ENCODE measurements at places on chromosomes 2 and 18. TPM values are rescaled to one million over a fixed set of nuclear protein-coding genes. Genes with fewer than 3 reads are reported as not detected.

ACMSD gene
- not detected for total RNA-seq

- no peak for DNase-seq
These were observed 65.9 kb downstream of the XDH start for GRCh38 chr2:31348618-31349017.

GRCh38 chr2:60486067-60486466 lies 67.4 kb downstream of the BCL11A start:
- no peak for DNase-seq

GRCh38 chr2:70469961-70470360 lies 83.7 kb downstream of the TGFA start:
- DNase-seq = no peak

- DNase-seq = no peak
These were observed 29.9 kb upstream of the GPR155 start for GRCh38 chr2:174516501-174517378.

DNA sequence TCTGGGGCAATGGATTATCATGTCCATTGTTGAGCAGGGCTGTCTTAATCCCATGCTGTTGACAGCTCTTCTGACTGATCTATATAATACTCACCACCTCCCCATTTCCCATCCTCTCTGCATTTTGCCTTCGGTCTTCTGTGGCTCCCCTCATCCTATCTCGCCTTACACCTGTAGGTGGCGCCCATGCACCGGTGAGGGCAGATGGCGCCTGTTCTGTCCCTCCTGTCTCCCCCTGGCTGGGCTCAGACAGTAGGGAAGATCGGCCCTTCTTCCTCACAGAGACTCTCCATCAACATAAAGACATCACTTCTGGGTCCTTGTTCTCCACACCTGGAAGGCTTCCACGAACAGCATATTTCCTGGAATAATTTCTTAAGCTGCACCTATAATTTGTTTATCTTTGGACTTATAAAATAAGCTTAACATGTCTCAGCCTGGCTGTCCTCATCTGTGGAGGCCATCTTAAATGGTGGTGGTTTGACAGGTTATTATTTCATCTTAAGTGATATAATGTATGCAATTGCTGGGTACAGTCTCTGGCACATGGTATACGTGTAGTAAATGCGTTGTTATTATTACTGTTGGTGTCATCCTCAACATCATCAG lies 10.9 kb upstream of the CDH20 start:
- peak; percentile 67 for DNase-seq
